Glutamatergic neuron (in vitro differentiated cells): ENCODE measurements at places on chromosomes 13 and 19. TPM values are rescaled to one million over a fixed set of nuclear protein-coding genes. Genes with fewer than 3 reads are reported as not detected.

DNA sequence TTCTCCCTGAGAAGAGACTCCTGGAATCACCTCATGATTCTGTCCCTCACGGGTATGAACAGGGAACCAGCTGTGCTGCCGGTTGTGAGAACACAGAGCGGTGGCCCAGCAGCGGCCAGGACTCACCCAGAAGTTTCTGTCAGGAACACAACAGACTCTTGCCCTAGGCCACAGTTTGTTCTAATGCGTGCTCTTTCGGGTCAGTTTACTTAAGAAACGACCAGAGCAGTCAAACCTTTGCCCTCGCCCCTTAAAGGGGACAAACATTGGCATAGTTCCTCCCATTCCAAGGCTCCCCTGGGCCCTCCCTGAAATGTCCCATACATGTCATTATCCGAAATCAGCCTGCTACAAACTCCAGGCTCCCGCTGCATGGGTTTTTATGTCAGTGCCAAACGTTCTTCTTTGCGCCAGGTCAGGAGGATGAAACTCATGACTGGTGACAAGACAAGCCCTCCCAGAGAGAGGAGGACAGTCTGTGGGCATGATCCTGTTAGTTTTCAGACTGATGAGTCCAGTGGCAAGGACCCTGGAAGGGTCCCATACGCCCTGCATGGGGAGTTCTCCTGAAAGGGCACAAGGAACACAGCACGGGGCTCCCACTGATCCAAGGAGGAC is 18.3 kb downstream of the ZIC5 start:
- no peak overlapping the region for H3K27ac ChIP-seq
- no peak for DNase-seq
- H3K4me1 ChIP-seq, result peaks cover 17% of the 10 kb centered on the region
- no peaks in the 10 kb centered on the region for H3K36me3 ChIP-seq
- H3K27me3 ChIP-seq, result peaks cover 24% of the 10 kb centered on the region
- H3K4me3 ChIP-seq, result no peak overlapping the region

DNA sequence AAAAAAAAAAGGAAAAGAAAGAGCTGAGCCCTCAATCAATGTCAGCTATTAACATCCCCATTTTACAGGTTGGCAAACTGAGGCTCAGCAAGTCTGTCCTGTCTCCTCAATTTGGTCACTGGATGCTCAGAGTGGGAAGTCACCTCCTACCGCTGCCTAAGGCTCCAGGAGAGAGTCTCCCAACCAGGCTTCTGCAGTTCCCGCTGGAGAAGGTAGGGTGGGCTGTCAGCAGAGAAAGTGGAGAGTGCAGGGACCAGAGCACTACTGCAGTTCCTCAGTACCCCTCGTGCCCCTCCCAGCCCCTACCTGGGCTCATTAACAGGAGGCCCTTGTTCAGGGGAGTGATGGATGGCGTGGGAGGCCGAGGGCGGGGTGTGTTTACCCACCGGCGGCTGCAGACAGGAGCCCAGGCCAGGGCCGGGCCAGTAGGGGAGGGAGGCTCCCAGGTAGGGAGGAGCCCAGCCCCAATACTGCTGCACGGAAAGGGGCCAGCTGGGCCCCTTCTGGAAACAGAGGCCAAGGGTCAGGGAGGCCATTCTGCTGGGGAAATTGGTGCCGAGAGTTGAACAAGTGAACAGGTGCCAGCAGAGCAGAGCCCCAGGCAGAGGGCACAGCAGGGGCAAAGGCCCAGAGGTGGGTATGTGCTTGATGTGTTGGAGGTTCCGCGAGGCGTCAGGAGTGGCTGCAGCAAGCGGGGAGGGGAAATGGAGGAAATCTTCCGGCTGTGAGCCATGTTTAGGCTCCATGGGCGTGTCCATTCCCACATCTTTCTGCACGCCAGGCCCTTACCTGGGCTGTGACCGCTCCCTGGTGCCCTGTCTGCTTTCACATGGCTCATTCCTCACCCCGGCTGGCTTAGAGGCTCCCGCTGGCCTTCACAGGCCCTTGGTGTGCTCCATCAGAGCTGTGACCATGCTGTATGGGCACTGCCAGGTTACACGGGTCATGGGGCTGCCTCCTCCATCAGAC is 7.6 kb upstream of the COMP start:
- peaks cover 11% of the 10 kb centered on the region for H3K27me3 ChIP-seq
- no peak overlapping the region for H3K4me3 ChIP-seq
- H3K27ac ChIP-seq, result no peak overlapping the region
- H3K36me3 ChIP-seq, result no peaks in the 10 kb centered on the region

GRCh38 chr19:48397263-48398101 is 4.0 kb downstream of the GRIN2D start:
- peaks cover 21% of the 10 kb centered on the region for H3K27me3 ChIP-seq
- H3K36me3 ChIP-seq, result no peaks in the 10 kb centered on the region
- H3K27ac ChIP-seq, result peak overlapping the region; percentile 90
- no peak for DNase-seq

The FUT2 gene
- 0.22 TPM for total RNA-seq

DNA sequence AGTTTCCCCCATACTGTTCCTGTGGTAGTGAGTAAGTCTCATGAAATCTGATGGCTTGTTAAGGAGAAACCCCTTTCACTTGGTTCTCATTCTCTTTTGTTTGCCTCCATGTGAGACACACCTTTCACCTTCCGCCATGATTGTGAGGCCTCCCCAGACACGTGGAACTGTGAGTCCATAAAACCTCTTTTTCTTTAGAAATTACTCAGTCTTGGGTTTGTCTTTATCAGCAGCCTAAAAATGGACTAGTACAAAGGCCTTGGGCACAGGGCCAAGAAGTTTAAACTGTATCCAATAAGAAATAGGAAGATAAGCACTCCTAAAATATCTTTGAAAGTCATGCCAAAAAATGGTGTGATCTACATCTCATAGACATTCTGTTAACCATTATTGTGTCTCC is 176.9 kb downstream of the TBC1D4 start:
- no peaks in the 10 kb centered on the region for H3K4me1 ChIP-seq
- H3K27ac ChIP-seq, result no peak overlapping the region
- H3K36me3 ChIP-seq, result no peaks in the 10 kb centered on the region
- no peaks in the 10 kb centered on the region for H3K27me3 ChIP-seq

The GAPDHS gene
- not detected for total RNA-seq

The BCAM gene
- 47.1 TPM for total RNA-seq

DNA sequence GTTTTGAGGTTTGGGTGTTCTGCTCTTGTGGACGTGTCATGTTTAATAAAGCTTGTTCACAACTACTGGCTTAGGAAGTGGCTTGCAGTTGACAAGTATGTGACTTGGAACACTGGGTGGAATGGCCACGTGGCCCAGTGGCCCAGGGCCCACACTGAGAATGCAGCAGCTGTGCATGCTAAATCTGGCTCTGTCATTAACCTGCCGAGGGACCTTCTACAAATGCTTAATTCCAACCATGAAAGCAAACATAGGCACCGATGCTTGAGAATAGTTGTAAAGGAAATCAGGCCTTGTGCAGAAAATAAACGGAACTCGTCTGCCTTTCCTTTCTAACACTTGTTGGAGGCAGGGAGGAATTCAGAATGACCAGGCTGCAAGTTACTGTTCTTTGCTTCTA is 11.6 kb upstream of the CLDN10 start:
- H3K4me3 ChIP-seq, result no peak overlapping the region
- DNase-seq, result no peak
- H3K27me3 ChIP-seq, result no peaks in the 10 kb centered on the region

GRCh38 chr13:41554626-41555386 is 97.5 kb downstream of the RGCC start:
- no peak overlapping the region for H3K4me3 ChIP-seq
- peaks cover 9% of the 10 kb centered on the region for H3K27me3 ChIP-seq
- H3K4me1 ChIP-seq, result peaks cover 9% of the 10 kb centered on the region
- no peaks in the 10 kb centered on the region for H3K36me3 ChIP-seq

GRCh38 chr13:103788061-103788652 is 721.9 kb upstream of the SLC10A2 start:
- H3K27ac ChIP-seq, result no peak overlapping the region
- H3K4me3 ChIP-seq, result no peak overlapping the region
- H3K27me3 ChIP-seq, result no peaks in the 10 kb centered on the region
- no peaks in the 10 kb centered on the region for H3K4me1 ChIP-seq
- no peaks in the 10 kb centered on the region for H3K36me3 ChIP-seq

The NR1H2 gene
- 28.3 TPM for total RNA-seq

The MCF2L gene
- total RNA-seq, result 83.0 TPM

The CLIP3 gene
- total RNA-seq, result 146 TPM

The EPSTI1 gene
- total RNA-seq, result not detected

DNA sequence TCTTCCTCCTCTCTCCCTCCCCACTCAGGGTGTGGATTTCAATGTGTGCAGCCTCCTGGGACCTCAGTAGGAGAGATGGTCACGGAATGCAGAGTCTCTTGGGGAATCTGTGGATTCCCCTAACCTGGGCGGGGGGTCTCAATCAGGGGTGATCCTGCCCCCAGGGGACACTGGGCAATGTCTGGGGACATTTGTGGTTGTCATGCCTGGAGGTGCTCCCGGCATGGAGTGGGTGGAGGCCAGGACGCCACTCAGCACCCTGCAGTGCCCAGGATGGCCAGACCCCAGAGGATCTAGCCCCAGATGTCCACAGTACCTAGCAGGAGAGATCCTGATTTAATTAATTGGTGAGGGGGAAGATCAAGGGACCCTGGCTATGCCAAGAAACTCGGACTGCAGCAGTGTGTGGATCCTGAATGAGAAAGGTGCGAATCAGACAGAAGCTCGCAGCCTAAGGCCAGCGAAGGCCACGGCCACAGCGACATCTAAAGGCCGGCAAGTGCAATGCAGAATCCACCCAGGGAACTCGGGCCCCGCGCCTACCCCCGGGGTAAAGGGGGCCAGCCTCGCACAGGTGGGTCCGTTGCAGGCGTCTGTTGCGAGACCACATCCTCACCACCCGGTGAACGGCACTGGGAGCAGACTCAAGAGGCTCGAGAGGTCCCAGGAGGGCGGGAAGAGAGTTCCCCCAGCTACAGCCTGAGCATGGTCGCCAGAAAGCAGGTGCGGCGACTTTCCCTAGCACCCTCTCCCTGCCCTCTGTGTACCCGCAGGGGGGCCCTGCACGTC is 88.8 kb downstream of the GNG7 start:
- H3K27ac ChIP-seq, result no peak overlapping the region
- DNase-seq, result peak; percentile 62
- no peak overlapping the region for H3K4me3 ChIP-seq
- no peaks in the 10 kb centered on the region for H3K36me3 ChIP-seq

The ATP1A3 gene
- total RNA-seq, result 650 TPM

The CPB2 gene
- total RNA-seq, result not detected

GRCh38 chr19:39915848-39916215 is 18.6 kb downstream of the FCGBP start:
- peaks cover 5% of the 10 kb centered on the region for H3K36me3 ChIP-seq
- no peaks in the 10 kb centered on the region for H3K4me1 ChIP-seq
- no peak overlapping the region for H3K4me3 ChIP-seq
- H3K27ac ChIP-seq, result no peak overlapping the region
- peaks cover 10% of the 10 kb centered on the region for H3K27me3 ChIP-seq
- DNase-seq, result no peak

The MBD3L2B gene
- total RNA-seq, result 1.5 TPM

DNA sequence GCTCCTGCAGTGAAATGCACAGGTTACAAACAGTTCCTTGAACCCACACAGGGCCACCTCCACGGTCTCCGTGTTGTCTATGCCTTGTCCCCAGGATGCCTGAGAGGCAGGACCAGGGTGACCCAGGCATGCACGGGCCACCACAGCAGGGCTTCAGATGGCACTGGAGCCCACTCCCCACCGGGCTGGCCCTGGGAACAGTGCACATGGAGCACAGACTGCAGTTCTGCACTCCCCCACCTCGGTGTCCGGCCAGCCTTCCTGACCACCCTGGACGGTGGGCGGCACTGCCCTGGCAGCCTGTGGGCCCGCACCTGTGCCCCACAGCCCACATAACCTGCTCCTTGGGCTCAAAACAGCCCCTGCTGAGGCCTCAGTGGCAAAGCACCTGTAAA is 14.3 kb upstream of the SLC35E1 start:
- H3K27ac ChIP-seq, result peak overlapping the region; percentile 94
- no peak for DNase-seq
- H3K4me3 ChIP-seq, result no peak overlapping the region
- H3K27me3 ChIP-seq, result peaks cover 5% of the 10 kb centered on the region
- H3K4me1 ChIP-seq, result peaks cover 68% of the 10 kb centered on the region

GRCh38 chr13:111791131-111791530 is 275.8 kb upstream of the SOX1 start:
- H3K4me1 ChIP-seq, result no peaks in the 10 kb centered on the region
- no peaks in the 10 kb centered on the region for H3K27me3 ChIP-seq
- no peak for DNase-seq
- H3K36me3 ChIP-seq, result no peaks in the 10 kb centered on the region

- H3K27me3 ChIP-seq, result no peaks in the 10 kb centered on the region
- H3K27ac ChIP-seq, result no peak overlapping the region
- H3K4me1 ChIP-seq, result peaks cover 7% of the 10 kb centered on the region
- H3K36me3 ChIP-seq, result no peaks in the 10 kb centered on the region
- no peak for DNase-seq
Measured at GRCh38 chr13:43145534-43146196, 122.3 kb downstream of the DNAJC15 start.

DNA sequence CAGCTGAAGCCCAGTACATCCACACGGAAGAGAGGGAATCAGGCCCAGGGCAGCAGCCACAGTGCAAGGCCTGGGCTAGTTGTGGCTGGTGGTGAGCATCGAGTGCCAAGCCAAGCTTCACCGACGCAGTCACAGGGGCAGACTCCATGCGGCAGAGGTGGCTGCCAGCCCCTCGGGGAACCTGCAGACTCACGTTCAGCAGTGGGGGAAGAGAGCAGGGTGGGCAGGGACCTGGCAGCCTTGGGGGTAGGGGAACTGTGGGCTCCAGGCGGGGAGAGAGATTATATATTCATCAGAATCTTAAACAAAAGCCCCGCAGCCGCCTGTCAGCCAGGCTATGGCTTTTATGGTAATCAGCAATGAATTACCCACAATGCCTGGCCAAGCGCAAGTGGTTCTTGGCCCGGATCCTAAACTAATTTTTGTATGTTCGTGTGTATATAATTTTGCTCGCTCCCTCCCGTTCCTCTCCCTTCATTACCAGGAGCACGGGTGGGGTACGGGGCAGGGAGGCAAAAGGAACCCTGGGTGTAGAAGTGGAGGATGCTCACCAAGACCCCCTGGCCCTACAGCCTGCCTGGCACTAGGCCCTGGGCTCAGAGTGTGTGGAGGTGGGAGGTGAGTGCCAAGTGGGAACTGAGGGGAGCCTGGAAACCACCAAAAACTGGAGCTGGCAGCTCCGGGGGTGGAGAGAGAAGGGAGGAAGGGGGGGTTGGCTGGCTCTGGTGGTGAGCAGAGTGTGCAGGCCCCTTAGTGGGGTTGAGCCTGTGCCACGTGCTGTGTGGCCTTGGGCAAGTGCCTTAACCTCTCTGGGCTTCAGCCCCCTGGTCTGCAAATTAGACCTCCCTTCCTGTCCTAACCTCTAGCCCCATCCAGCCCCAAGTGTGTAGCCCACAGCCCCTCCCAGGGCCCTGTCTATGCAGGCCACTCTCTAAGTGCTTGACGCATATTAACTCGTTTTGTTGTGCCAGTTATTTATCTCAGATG is 31.9 kb downstream of the PTPRS start:
- peak overlapping the region; percentile 59 for H3K27ac ChIP-seq
- peak overlapping the region; percentile 25 for H3K4me3 ChIP-seq
- DNase-seq, result no peak
- no peaks in the 10 kb centered on the region for H3K36me3 ChIP-seq

GRCh38 chr13:80428349-80429096 is 87.6 kb upstream of the SPRY2 start:
- no peak overlapping the region for H3K4me3 ChIP-seq
- DNase-seq, result no peak
- no peak overlapping the region for H3K27ac ChIP-seq
- no peaks in the 10 kb centered on the region for H3K4me1 ChIP-seq
- no peaks in the 10 kb centered on the region for H3K27me3 ChIP-seq

- DNase-seq, result peak; percentile 23
- H3K4me3 ChIP-seq, result no peak overlapping the region
- no peak overlapping the region for H3K27ac ChIP-seq
Measured at GRCh38 chr13:92355213-92355612, 871.4 kb upstream of the GPC6 start.
